Thoracic aorta (tissue), 2 donors: ENCODE measurements at places on chromosomes 7 and 10.
A peak's percentile ranks its signal among the peaks of the same experiment; 100 is the strongest.

DNA sequence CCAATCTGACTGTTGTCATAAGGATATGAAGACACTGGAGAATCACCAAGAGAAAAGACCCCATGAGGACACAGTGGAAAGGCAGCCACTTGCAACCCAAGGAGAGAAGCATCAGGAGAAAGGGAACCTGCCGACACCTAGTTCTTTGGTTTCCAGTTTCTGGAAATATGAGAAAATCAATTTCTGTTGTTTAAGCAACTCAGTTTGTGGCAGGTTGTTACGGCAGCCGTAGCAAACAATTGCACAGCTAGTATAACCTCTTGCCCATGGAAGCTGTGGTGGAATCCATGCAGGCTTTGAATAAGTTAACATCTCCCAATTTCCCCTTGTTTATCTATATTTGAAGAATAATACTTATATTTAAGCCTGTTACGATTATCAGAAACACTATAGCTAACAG is 1103.0 kb upstream of the PHF14 start:
- no peak overlapping the region for H3K4me3 ChIP-seq
- H3K4me1 ChIP-seq: no peaks in the 10 kb centered on the region
- H3K27ac ChIP-seq: no peak overlapping the region
- no peak for DNase-seq
- no peaks in the 10 kb centered on the region for H3K27me3 ChIP-seq

GRCh38 chr10:100008708-100009282 is 952 bp downstream of the DNMBP start:
- no peak for DNase-seq
- H3K36me3 ChIP-seq: no peaks in the 10 kb centered on the region
- H3K27me3 ChIP-seq: no peaks in the 10 kb centered on the region
- H3K4me3 ChIP-seq: peak overlapping the region; percentile 91
- H3K27ac ChIP-seq: no peak overlapping the region

- no peak overlapping the region for H3K4me3 ChIP-seq
- DNase-seq: peak; percentile 1
- H3K36me3 ChIP-seq: no peaks in the 10 kb centered on the region
- peaks cover 18% of the 10 kb centered on the region for H3K4me1 ChIP-seq
- no peaks in the 10 kb centered on the region for H3K27me3 ChIP-seq
- no peak overlapping the region for H3K27ac ChIP-seq
These were observed 9.2 kb downstream of the INPP5A start for GRCh38 chr10:132546567-132547420.

DNA sequence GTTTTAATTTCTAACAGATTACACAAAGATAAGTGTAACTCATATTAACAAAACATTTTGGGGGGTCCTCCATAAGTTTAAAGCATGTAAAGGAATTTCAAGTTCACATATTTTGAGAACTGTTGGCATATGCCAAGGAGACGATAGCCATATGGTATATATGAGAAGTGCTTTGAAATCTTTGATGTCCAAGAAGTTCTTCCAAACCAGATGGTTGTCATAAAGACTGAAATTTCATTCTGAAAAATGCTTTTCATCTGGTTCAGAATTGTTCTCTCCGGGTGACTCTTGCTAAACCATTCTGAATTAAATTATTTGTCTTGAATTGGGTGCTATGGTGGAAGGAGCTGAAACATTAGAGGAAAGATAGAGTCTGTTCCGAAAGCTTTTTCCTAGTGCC is 513.0 kb upstream of the AKR1E2 start:
- no peak overlapping the region for H3K4me3 ChIP-seq
- H3K27ac ChIP-seq: no peak overlapping the region
- no peaks in the 10 kb centered on the region for H3K36me3 ChIP-seq
- H3K27me3 ChIP-seq: no peaks in the 10 kb centered on the region
- peaks cover 35% of the 10 kb centered on the region for H3K4me1 ChIP-seq

- no peaks in the 10 kb centered on the region for H3K36me3 ChIP-seq
- H3K27me3 ChIP-seq: no peaks in the 10 kb centered on the region
- no peak overlapping the region for H3K27ac ChIP-seq
- no peaks in the 10 kb centered on the region for H3K4me1 ChIP-seq
- H3K4me3 ChIP-seq: no peak overlapping the region
These were observed 19.4 kb upstream of the SGCE start for GRCh38 chr7:94675356-94675755.

DNA sequence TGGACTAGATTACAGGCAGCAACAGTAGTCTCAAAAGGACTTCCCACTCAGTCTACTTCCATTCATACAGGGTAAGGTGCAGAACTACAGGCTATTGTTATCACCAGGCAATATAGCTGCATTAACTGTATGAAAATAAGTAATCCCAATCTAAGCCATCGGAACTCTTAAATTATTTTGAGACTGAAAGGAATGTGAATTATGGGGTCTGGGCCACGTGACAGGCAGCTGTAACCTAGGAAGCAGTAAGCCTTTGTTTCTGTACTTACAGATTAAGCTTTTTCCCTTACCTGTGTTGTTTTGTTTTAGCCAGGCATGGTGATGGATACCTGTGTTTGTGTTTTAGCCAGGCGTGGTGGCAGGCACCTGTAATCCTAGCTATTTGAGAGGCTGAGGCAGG is 152.4 kb upstream of the TRIM24 start:
- no peak overlapping the region for H3K4me3 ChIP-seq
- H3K4me1 ChIP-seq: no peaks in the 10 kb centered on the region
- no peak for DNase-seq

- H3K27ac ChIP-seq: no peak overlapping the region
- DNase-seq: no peak
- H3K4me1 ChIP-seq: no peaks in the 10 kb centered on the region
- no peaks in the 10 kb centered on the region for H3K27me3 ChIP-seq
These were observed 30.2 kb upstream of the NME8 start for GRCh38 chr7:37817996-37818720.

DNA sequence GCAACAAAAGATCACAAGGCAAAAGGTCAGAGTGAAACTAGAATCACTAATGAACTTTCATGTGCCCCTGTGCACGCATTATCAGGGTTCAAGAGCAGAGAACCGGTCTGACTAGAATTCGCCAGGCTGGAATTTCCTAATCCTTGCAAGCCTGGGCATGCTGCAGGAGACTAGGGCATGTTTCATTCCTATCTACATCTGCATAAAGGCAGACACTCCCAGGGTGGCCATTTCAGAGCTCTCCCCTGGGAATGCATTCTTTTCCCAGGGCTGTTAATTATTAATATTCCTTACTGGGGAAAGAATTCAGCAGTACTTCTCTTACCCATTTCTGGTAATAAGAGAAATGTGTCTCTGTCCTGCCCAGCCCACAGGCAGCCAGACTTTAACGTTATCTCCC is 90.5 kb downstream of the CDC14C start:
- H3K27me3 ChIP-seq: no peaks in the 10 kb centered on the region
- H3K4me1 ChIP-seq: no peaks in the 10 kb centered on the region
- no peaks in the 10 kb centered on the region for H3K36me3 ChIP-seq

DNA sequence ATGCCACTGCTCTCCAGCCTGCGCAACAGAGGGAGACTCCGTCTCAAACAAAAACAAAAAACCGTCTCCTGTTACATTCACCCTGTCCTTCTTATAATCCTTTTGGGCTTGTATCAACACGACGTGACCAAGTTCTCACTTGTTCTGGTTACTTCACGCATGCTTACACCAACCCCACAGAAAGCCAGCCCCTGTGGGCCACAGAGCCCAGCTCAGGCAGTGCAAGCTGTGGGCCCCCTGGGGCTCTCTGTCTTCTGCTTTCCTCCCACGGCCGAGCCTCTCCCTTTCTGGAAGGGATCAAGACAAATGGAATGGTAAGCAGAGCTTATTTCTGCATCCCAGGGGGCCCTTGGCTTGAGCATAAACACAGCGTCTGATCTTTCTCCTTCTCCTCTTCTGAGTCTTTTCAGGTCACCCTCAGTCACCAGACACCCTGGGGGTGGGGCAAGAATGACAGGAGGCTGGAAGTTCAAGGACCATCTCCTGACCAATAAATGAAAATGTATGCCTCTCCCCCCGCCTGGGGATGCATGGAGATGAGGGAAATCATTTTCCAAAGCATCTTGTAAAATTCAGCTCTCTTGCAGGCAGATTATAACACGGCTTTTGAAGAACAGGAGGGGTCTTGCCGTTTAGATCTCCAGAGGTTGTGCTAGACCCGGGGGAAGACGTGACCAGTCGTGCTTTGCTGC is 19.0 kb upstream of the TRIM56 start:
- H3K27ac ChIP-seq: no peak overlapping the region
- no peaks in the 10 kb centered on the region for H3K27me3 ChIP-seq
- no peaks in the 10 kb centered on the region for H3K4me1 ChIP-seq
- DNase-seq: no peak

DNA sequence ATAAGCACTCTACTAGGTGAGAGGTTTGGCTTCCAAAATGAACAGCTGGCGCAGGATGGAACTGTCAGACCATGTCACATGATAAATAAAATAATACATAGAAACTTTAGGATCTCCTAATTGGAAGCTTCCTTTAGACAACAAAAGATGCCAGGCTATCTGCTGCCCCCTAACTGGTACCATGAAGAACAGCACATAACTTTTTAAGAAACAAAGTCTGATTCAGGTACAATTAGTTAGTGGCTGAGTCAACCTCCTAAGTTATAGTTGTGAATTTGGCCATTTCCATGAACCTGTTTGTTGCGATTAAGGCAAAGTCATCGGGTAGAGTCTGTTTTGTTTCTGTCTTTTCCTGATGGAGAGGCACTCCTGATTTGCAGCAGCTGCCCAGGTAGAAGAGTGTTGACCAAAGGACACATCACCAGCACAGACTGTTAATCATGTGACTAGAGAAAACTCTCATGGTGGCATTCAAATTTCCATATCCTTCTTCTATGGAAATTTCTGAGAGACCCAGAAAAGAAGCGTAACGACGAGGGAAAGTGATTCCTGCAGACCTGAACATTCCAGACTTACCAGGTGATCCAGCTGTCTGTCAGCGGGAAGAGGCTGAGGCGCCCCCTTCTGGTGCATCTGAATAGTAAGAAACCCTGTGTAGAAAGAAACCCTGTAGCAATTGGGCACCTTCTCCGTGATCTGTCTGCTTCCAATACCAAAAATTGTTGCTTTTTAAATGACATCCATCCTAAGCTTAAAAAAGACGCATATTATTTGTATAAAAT is 8.6 kb upstream of the INHBA start:
- H3K36me3 ChIP-seq: no peaks in the 10 kb centered on the region
- H3K4me3 ChIP-seq: no peak overlapping the region
- no peaks in the 10 kb centered on the region for H3K27me3 ChIP-seq
- no peaks in the 10 kb centered on the region for H3K4me1 ChIP-seq
- DNase-seq: no peak
- no peak overlapping the region for H3K27ac ChIP-seq

GRCh38 chr10:93198401-93199131 is 124.9 kb downstream of the CYP26A1 start:
- peak overlapping the region; percentile 70 for H3K4me3 ChIP-seq
- H3K27ac ChIP-seq: no peak overlapping the region
- peaks cover 21% of the 10 kb centered on the region for H3K4me1 ChIP-seq

- DNase-seq: no peak
- H3K4me1 ChIP-seq: no peaks in the 10 kb centered on the region
- H3K27me3 ChIP-seq: no peaks in the 10 kb centered on the region
- no peak overlapping the region for H3K4me3 ChIP-seq
These were observed 512.9 kb downstream of the SUGCT start for GRCh38 chr7:40647719-40648118.
